Mucosa of descending colon (tissue), 3 donors: ENCODE measurements at places on chromosomes 7 and 10. TPM values are rescaled to one million over a fixed set of nuclear protein-coding genes. Genes with fewer than 3 reads are reported as not detected.

ZNF248 gene
- total RNA-seq, result 36.6 TPM

ARHGEF5 gene
- total RNA-seq, result 54.7 TPM

BHLHA15 gene
- not detected for total RNA-seq

LRRC18 gene
- not detected for total RNA-seq

FGL2 gene
- 60.2 TPM for total RNA-seq

- DNase-seq, result no peak
These were observed 45.4 kb upstream of the GDF10 start for GRCh38 chr10:47254611-47255010.

- peak; percentile 80 for DNase-seq
These were observed 147.6 kb downstream of the ARID5B start for GRCh38 chr10:62048919-62049623.

GRCh38 chr10:102211615-102212299 lies 14.3 kb upstream of the ELOVL3 start:
- no peak for DNase-seq

- DNase-seq, result peak; percentile 3
These were observed 48.7 kb downstream of the CALML3 start for GRCh38 chr10:5573319-5573950.

- no peak for DNase-seq
These were observed 61.9 kb downstream of the AP3M1 start for GRCh38 chr10:74088722-74089121.

DNA sequence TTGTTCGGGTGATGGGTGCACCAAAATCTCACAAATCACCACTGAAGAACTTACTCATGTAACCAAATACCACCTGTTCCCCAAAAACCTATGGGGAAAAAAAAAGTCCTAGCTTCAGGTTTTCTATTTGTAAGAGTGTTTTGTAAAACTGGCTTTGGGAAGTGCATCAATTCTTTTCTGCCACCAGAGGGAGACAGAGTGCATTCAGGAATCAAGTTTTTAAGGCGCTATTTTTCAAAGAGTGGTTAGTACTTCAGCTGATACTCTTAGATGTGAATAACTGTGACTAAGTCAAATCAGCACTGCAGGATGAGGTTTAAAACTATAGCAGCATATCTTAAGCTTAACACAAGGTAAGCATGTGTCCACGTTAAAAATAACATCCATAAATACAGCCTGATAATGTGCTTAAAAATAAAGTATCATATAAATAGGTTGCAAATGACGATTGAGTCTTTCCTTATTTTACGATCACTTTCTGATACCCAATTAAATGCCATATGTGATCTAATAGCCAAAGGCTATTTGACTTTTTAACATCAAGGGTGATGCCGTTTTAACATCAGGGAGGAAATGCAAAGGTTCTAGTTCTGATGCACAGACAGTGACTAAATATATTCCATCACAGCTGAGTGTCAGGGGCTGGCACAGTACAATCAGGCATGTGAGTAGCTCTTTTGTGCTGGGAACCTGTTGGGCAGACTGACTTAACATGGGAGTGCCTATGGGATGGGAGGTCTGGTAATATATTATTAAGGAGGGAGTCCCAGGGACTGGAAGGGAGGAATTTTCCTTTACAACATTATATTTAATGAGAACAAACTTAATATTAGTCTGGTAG lies 10.6 kb upstream of the LYZL2 start:
- DNase-seq, result no peak

DNA sequence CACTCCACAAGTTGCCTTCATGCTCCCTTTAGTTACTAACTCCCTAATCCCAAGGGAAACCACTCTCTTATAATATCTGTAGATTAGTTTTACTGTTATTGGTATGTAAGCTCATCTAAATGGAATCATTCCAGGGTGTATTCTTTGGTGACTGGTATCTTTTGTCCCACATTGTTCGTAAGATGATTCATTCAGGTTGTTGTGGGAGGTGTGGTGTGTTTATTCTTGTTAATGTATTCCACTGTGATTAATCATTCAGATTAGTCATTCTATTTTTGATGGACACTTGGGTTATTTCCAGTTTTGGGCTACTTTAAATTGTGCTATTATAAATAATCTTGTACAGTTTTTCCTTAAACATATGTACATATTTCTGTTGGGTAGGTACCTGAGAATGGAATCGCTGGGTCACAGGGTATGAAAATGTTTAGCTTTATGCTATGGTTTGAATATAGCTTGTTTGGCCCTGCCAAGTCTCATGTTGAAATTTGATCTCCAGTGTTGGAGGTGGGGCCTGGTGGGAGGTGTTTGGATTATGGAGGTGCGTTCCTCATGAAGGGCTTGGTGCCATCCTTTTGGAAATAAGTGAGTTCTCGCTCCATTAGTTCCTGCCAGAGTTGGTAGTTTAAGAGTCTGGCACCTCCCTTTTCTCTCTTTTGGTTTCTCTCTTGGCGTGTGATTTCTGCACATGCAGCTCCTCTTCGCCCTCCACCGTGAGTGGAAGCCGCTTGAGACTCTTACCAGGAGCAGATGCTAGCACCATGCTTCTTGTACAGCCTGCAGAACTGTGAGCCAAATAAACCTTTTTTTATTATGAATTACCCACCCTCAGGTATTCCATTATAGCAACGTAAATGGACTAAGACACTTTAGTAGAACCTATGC lies 13.8 kb downstream of the BTRC start:
- no peak for DNase-seq

DNA sequence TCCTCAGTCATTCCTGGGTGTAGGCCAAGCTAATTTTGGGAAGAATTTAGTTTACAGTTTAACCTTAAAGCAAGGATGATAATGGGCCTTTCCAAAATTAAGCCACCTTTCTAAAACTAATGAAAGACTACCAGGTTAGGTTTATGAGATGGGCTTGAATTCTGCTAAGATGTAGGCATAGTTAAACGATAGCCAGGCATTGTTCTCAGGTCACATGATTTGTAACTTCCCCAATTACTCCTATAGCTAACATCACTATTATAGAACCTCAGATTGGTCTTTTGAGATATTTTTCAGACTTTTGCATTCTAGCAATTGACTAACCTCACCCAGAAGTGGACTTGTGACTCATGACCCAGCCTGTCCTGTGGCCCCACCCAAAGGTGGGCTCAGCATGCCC lies 7.0 kb upstream of the NUB1 start:
- DNase-seq, result no peak

DNA sequence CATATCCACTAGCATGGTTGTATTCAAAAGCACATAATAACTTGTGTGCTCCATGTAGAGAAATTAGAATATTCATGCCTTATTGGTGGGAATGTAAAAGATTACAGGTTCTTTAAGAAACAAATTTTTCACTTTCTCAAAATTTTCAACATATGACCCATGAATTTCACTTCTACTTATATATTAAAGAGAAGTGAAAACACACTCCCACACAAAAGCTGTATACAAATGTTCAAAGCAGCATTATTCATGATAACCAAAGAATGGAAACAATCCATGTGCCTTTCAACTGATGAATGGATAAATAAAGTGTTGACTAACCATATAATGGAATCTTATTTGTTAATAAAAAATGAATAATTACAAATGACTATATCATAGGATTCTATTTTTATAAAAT lies 694.5 kb upstream of the PCDH15 start:
- no peak for DNase-seq

DNA sequence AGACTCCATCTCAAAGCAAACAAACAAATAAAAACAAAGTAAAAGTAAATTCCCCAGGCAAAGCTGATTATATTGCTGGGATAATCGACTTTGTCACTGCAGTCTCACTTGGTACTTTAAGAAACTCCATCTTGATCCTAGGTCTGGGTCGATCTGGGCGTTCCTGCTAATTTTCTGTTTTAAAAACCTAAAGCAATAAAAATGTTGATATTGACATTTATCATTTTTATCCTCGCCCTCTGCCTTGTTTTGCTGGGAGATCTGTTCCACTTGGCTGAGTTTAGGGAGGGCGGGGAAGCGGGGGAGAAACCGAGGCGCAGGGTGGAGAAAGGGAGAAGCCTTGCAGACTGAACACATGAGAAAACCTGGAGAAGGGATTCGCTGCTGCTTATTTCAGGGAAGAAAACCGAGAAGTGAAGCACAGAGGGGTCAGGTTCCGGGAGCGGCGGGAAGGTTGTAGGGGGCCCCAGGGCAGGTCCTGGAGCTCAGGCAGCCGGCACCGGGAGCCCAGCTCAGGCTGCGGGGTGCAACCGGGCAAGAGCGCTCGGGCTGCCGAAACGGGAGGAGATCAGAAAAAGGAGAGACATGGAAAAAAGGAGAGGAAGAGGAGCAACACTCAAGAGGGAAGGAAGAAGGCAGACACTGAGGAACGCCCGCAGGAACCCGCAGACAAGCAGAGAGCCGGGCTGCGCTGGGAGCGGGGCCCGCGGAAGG lies 27.3 kb upstream of the KMT2C start:
- DNase-seq, result no peak

- no peak for DNase-seq
These were observed 27.3 kb upstream of the ANK3 start for GRCh38 chr10:60417024-60417423.

DNA sequence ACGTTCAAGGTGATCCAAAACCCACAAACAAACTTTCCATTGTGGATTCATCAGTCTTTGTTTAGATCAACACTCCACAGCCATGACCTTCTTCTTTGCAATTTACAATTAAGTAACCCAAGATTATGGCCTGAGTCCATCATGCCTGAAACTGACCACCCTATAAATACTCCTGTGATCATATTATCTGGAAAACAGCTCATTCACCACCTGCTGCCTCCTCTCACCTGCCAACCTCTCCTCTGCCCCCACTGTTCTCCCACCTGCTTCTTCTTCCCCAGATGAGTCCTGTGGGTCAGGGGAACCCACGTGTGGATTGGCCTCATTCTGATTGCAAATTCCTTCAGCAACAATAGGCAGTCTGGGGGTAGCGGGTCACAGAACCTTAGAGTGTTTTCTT lies 81.4 kb downstream of the ABLIM1 start:
- DNase-seq, result no peak

DNA sequence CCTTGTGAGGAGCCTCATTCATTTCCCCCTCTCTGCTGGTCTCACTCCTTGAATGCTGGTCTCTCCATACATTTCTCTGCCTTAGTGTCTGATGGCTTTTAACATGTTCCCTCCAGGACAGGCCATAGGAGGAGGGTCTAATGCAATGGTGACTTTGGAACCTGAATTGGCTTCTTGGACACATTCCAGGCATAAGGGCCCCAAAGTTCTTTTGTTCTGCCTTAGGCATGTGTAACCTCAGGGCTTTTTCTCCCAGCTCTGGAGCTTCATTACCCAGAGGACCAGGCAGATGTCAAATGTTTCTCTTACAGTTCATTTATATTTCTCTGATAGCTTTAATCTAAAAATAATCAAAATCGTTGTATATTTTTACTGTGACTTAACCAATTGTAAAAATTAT lies 162.6 kb downstream of the SDK1 start:
- no peak for DNase-seq

GRCh38 chr7:90412458-90413184 lies 9.4 kb downstream of the CLDN12 start:
- DNase-seq, result peak; percentile 65
